ENCODE measurements at places on chromosomes 7 and 10.

- peak; percentile 1 for DNase-seq
Measured at GRCh38 chr7:135508883-135509588, 866 bp downstream of the CNOT4 start.

- no peak for DNase-seq
Measured at GRCh38 chr7:77235276-77235675, 35.7 kb upstream of the FGL2 start.

DNA sequence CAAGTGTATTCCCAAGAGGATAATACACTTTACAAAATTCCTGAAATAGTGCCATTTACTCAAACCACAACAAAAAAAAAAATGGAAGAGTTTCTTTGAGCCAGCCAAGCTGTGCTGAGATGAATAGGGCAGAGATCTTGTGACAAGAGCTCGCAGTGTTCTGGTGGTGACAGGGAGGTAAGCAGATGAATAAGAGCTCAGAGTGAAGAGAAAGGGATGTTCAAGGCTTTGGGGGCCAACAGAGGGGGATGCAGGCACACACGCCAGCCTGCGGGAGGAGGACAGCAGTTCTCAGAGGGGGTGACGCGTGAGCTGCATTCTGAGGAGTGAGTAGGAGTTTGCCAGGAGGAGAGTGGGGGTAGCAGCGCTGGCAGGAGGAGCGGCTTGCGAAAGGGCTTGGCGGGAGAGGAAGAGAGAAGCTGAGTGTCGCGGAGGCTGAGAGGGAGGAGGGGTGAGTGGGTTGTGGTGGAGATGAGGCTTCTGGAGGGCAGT is 194.4 kb upstream of the IMMP2L start:
- DNase-seq: no peak

GRCh38 chr10:88879534-88880281 is at the start of gene STAMBPL1:
TSS of gene STAMBPL1 (plus strand) at chr10:88880245. CDS start at chr10:88901709, 21,464 bp downstream.
- DNase-seq: peak; percentile 66

GRCh38 chr7:135822376-135822775 is 73.8 kb upstream of the FAM180A start:
- DNase-seq: no peak

DNA sequence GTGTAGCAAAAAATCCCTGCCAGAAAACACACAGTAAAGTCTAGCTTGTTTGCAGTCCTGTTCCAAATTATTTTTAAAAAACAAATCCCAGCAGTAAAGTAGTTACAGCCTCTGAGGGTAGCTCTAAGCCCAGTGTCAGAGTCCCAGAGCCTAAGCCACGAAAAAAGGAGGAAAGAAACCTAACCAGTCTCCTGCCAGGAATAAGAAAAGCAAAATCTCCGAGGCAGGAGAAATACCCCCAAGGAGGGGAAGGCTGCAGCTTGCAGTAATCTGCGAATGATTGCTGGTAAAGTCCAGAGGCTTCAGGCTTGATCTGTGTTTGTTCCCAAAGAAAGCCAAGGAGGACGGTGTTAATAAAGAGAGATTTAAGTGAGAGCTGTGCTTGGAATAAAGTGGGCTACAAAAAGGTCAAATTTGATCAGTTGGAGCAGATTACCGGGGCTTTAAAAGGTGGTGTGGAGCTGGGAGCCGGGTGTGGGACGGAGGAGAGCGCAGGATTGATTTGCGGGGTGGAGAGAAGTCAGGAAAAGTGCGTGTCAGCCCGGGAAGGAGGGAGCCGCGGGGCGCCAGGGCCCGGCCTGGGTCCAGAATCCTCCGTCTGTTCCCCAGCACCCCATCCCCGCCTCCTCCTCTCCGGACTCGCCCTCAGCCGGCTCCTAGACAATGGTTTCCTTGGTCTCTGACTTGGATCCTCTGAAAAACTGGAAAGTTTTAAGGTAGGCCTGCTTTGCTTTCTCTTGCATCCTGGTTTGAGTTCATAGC is 219.4 kb upstream of the CELF2 start:
- no peak for DNase-seq

GRCh38 chr10:72587568-72587967 is 38.3 kb downstream of the MICU1 start:
- no peak for DNase-seq

DNA sequence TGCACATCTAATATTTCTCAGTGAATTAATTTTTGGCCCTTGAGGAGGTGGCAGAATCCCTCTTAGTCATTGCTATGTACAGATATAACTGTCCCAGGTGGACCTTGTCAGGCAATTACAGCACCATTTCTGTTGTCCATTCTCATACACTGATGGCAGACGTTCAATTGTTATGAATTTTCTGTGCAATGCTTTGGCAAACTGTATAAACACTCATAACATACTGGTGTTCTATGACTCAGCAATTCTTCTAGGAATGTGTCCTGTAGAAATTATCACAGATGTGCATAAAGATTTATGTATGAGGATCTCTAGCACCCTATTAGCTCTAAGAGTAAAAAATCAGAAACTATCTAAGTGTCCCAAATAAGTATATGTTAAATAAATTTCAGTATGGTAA is 80.8 kb downstream of the DNAJB9 start:
- DNase-seq: no peak

DNA sequence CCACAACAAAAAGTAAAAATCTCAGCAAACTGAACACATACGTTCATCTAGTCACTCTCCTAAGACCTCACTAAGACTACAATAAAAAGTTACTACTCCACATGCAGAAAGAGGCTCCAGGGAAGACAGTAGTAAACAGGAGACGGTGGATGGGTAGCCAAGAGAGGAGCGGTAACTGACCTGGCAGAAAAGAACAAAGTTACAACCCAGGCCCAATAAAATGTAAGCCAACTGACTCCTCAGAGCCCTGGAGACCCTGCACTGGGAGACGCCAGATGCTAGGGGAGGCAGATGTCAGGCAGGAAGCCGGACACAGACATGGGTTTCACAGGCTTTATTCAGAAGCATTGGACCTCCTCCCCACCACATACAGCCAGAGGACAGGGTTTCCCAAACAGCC is 181.1 kb upstream of the NFE2L3 start:
- DNase-seq: no peak

DNA sequence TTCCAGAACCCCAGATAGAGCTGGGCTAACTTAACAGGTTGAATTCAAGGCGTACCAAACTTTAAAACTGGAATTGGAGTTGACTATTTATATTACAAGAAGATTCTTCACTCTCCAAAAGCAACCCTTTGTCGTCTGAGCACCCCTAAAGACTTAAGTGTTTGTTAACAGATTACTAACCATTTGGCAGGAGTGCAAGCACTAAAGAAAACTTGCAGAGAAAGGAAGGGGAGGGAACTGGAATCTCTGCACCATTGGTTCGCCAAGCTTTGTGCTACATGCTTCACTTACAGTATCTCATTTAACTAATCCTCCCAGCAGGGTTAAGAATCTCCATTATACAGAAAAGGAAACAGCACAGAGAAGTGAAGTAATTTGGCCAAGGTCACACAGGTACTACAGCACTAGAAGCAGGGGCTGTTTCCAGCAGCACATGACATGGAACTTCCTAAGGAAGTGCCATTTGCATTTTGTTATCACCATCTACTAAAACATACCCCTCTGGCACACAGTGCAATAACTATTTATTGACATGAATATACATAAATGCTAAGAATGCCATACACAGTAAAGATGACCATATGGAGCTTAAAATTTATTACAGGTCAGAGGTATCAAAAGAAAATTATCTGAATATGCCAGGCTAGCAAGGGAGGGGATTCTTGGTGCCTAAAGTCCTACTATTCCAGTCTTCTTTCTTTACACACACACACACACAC is 201.2 kb downstream of the KCNMA1 start:
- no peak for DNase-seq

DNA sequence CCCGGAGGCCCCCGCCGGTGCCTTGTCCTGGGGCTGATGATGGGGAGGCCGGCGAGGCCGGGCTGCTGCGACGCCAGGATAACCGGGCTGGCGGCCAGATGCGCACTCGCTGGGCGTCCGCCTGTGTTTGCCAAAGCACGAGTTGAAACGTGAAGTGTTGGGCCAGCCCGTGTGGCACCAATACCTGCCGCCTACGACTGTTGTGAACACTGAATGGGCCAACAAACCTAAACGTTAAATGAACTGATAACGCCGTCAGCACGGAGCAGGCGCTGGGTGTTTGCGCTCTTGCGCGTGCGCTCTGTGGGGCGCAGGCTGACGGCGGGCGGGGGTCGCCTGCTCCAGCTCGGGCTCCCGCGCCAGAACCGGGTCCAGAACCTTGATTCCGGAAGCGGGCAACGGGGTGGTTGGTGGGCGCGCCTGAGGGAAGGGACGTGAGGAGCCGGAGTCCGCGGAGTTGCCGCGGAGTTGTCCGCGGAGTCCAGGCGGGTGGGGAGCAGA is 658 bp downstream of the CYP2E1 start:
- no peak for DNase-seq

DNA sequence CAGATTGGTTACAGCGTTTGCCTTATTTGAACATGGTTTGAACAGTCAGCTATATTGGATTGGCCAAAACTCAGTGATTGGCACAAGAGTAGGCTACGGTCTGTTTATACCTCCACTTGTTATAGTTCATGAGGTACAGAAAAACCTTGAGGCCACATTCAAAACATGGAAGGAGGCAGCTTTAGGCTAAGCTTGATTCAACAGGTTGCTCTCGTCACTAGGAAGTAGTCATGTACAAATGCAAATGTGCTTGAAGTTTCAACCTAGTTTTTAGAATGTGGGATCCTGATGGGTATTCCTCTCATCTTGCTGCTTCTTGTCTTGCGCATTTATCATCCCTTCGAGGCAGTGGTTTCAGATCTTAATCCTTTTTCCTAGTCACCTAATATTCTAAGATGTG is 132.1 kb downstream of the MGMT start:
- DNase-seq: no peak

DNA sequence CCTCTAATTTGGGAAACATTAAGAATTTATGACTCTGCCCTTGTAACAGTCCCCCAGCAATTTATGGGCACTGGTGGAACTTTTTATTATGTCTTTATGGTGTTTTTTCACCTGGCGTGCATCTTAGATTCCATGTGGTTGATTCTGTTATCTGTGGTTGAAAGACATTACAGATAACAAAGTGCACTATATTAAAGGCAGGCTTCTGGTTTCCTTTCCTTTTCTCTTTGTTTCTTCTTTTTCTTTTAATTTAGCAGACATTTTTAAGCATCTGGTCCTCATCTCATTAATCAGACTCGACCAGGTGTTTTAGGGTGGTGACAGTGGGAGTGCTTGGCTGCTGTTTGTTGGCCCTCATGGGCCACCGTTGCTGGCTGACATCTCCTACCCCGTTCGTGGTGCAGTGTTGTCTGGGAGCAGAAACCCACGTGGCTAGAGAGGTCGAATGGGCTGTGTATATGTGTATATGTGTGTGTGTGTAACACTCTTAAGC is 77.4 kb downstream of the LRMDA start:
- DNase-seq: no peak

DNA sequence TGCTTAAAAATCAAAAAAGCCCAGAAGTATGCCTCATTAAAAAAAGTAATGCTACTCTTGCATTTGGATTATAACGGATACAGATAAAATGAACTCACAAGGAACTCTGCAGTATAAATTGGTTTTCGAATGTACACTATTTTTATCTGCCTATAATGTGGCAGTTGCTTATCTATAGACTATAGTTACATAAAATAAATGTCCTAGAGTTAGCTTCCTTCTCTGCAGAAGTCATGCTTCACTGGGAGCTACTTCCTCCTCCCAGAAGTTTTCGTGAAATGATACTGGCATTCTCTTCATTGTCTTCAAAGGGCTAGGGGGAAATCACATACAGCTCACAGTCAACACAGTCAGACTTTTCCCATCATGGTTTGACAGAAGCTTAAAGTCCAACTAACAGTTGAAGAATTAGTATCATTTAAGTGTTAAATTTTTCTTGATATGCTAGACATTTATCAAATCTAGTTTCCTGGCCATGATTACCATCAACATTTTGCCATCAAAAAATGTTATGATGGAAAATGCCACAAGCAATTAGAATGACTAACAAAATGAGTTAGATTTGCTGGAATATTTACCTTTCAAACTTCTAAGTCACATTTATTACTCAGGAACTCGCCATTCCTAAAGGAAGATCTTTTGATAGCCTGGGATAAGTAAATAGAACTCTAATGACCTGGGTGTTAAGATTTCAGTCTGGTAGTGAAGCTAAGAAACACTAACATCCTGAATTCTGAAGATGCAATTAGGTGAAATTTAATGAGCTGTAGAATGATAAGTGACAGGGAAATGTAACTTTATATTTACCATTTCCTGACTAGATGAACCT is 87.3 kb upstream of the TRIL start:
- DNase-seq: no peak

DNA sequence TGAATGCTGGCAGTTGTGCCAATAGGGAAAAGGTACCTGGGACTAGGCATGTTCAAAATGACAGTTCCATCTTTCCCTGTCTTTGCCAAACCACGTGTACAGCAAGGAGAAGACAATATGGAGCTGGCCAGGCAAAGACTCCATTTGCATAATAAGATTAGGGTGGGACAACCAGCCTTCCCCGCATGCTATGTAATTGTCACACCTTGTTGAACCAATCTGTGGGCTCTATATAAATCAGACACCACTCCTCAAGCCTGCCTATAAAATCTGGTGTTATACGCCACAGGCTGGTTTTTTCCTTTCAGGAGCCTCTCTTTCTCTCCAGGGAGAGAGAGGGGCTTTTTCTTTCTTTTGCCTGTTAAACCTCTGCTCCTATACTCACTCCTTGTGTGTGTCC is 11.0 kb upstream of the NUB1 start:
- no peak for DNase-seq

DNA sequence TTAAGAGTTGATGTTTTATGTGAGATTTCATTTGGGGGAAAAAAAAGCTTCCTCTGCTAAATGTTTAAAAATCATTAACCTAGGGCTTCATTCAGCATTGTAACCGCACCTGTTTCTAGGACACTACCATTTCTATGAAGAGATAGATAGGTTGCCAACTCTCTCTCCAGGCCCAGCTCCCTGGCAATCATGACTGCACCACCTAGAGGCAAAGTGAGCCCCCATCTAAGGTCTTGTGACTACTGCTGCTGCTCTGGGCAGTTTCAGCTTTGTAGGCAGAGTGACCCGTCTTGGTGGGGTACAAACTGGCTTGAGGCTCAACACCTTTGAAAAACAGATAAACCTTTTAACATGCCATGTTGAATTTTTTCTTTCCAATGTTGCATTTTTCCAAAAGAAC is 27.3 kb upstream of the MRC1 start:
- DNase-seq: no peak

- no peak for DNase-seq
Measured at GRCh38 chr7:156019776-156020565, 207.7 kb upstream of the SHH start.

GRCh38 chr7:150586068-150586784 is 19.0 kb downstream of the GIMAP4 start:
- DNase-seq: no peak

DNA sequence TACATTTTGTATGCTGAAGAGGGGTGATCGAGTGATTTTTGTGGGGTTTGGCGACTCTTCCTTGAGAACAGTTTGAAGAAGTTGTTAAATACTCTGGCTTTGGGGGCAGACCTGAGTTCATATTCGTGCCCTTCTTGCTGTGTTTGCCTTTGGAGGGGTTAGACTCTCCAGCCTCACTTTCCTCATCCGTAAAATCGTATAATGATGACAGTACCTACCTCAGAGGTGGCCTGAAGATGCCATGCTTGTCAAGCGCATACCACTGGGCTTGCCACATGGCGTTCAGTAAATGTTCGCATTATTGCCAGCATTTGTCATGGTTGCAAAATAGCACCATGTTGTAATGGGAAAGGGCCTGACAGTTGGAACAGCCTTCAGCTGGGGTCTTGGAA is 1.3 kb downstream of the STK17A start:
- no peak for DNase-seq
